Stimulated activated CD4-positive, alpha-beta T cell treated with anti-CD3 and anti-CD28 coated beads, Interleukin-4, amount 100 ng/mL, for 1 hour (primary cell): ENCODE measurements at places on chromosomes 2 and 18.

DNA sequence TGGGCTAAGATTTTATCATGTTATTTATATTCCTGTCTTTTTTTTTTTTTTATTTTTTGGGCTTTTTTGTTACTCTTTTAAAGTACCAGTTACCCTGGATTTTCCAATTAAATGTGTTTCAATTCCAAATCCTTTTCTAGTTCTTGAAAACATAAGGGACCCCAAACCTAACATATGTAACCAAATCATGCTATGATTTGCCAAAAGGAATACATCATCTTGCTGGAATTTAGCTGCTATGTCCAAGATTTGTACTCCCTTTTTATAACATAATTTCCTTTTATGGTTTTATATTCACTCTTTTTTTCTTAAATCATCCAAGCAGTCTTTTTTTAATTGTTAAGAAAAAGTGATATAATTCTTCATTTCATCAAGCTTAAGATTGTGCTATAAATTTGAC, 60.9 kb upstream of the DSEL start:
- no peak for DNase-seq

GRCh38 chr2:20623241-20623640, 27.7 kb downstream of the HS1BP3 start:
- DNase-seq, result no peak

DNA sequence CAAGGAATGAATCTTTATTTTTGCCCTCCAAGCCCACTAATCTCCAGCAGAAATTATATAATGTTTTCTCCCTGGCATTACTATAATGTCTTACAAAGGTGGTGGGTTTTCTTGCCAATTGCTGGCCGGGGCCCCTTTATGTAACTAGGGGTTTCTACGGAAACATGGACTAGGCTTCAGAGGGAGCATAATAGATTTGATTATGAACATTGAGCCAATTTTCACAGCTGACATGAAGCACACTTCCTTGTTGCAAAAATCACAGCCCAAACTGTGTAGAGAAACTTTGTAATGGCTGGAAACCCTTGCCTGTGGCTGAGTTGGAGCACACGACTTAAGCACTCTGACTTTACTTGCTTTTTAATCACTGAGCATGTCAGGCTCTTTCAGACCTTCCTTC, 3.8 kb upstream of the CYRIA start:
- DNase-seq, result no peak

GRCh38 chr18:2794159-2794558, 52.6 kb upstream of the EMILIN2 start:
- DNase-seq, result no peak

DNA sequence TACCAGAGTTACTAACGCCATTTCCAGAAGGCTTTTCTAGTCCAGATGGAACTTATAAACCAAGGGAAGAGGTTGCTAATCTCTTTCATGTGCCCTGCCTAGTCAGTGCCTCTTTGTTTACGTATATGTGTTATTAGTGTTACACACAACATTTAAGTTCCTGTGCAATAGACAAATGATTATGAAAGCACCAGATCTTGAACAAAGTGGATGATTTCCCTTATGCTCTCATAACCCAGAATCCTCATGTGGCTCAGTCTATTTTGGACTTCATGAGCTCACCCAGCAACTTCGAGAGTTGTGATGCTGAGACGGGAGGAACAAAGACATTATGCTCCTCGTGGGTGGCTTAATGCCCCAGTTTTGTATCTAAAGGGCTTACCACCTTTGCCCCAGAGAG, 214.4 kb upstream of the SP5 start:
- DNase-seq, result no peak

DNA sequence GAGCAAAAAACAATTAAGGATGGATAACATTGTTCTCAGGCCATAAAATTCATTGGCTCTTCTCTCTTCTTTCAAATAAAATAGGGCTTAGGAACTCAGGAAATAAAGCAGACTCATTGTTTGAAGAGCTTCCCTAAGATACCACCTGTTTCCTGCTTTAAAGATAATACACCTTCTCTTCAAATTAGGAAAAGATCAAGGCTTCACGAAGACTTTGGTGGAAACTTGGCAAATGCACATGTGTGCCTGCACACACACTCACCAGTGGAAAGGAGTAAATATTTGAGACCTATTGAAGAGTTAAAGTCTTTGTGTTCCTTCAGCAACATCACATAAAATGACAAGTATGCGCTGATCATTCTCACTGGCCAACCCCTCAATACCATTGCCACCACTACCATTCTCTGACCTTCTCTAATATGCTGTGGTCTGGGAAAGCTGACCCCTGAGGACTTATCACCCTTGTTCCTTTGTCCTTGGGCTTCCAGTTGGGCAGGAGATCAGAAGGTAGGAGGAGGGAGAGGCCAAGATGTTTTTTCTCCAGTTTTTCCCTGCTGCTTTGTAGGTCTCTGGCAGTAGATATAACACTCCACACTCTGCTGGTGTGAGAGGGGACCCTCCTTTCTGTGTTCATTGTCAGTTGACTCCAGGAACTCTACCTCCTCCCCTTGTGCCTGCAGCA, 53.5 kb upstream of the SPOPL start:
- DNase-seq, result no peak

GRCh38 chr2:101420623-101421022, 33.3 kb upstream of the CREG2 start:
- no peak for DNase-seq

- DNase-seq, result no peak
These were observed 179.4 kb upstream of the SESTD1 start for GRCh38 chr2:179444056-179444455.

DNA sequence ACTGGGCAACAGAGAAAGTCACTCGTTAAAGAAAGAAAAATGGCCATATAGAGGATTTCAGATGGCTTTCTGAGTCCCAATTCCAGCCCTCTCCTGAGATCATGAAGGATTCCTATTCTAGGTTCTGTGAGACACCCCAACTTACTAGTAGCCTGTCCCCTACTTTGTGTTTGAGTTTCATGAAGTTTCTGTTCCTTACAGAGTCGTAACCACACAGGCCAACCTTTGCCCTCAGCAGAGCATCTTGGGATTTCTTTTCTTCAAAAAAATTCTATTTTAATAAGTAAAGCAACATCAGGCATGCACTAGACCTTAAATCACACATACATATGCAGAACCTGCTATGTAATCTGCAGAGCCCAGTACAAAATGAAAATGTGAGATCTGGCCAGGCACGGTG, 30.4 kb downstream of the TMEM247 start:
- DNase-seq, result no peak

DNA sequence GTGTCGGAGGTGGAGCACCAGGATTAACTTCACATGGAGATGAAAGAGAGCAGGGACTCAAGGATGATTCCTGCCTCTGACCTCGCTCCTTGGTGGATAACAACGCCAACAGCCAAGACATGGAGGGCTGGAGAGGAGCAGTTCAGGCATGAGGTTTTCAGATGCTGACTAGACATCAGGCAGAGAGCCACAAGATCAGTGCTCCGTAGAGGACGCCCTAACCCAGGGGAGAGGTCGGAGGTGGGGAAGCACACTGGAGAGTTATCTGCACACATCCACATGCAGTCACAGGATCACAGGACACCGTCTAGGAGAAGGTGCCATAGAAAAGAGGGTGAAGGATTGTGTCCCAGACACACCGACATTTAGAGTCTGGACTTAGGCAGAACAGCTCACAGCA, 344.3 kb downstream of the EIPR1 start:
- DNase-seq, result no peak

DNA sequence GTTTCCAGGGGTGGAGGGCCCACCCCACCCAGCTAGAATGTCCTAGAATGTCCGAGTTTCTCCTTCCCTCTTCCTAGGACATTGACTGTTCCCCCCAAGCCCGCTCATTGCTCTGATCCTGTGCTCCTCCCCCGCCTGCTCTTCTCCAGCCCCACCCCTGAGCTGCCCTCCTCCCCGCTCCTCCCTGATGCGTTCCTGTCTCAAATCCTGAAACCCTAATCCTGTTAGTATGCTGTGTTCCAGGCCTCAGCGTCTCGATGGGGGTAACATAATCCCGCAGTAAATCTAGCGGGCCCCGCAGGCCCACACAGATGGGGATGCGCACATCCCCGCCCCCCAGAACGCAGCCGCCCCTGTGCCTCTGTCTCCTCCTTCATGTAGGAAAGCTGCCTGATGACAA, 51.3 kb downstream of the NRP2 start:
- no peak for DNase-seq

- no peak for DNase-seq
These were observed 121.2 kb upstream of the SLC35G4 start for GRCh38 chr18:11488175-11488574.

- no peak for DNase-seq
These were observed 88.2 kb downstream of the MTCL1 start for GRCh38 chr18:8793445-8794155.

DNA sequence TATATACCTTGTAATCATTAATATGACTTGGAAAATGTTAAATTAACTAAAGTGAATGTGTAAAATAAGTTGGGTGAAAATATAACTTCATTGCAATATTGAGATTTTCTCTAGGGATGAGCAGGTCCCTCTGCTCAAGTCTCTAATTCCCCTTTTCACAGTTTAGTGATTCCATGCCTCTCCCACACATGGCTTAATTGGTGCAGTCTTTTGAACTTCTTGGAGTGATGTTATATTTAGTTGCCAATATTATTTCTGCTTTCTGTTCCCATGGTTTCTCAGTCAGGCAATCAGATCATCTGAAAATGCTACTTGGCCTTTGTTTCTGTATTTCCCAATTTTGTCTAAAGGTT, 233.7 kb upstream of the SPOPL start:
- no peak for DNase-seq

DNA sequence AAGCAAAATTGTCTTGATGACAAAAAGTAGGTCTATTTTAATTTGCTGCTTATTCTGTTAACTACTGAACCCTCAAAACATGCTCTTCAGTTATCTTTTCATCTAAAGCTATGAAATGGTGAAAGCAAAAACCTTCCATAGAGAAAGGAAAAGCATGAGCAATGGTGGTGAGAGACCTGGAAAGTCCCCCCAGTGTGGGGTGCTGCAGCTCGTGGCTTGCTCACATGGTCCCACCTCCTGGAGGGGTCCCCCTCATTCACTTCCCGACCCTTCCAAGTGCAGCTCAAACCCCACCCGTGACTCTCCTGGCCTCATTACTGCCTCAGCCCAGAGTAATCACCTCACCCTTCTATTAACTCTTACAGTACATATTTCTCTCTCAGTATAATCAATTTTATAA, 301.8 kb upstream of the HNRNPA3 start:
- no peak for DNase-seq

- DNase-seq, result no peak
These were observed 27.6 kb upstream of the UGP2 start for GRCh38 chr2:63814114-63814513.

DNA sequence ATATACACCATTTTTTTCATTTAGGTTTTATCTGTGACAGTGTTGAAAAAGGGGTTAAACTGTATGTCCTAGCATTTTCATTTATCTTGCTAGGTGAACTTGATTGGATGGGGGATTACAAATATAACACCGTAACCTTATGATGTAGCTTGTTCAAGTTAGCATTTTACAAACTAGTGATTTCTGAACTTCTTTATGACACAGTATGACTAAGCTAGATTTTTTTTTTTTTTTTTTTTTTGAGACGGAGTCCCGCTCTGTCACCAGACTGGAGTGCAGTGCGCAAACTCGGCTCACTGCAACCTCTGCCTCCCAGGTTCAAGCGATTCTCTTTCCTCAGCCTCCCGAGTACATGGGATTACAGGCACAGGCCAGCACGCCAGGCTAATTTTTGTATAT, 47.1 kb downstream of the KCMF1 start:
- DNase-seq, result no peak

- no peak for DNase-seq
These were observed 4.4 kb downstream of the TXNDC2 start for GRCh38 chr18:9890196-9890595.

GRCh38 chr18:36706134-36706881, 122.5 kb downstream of the TPGS2 start:
- DNase-seq, result no peak

GRCh38 chr18:23036660-23037201, 98.6 kb upstream of the CABLES1 start:
- no peak for DNase-seq

DNA sequence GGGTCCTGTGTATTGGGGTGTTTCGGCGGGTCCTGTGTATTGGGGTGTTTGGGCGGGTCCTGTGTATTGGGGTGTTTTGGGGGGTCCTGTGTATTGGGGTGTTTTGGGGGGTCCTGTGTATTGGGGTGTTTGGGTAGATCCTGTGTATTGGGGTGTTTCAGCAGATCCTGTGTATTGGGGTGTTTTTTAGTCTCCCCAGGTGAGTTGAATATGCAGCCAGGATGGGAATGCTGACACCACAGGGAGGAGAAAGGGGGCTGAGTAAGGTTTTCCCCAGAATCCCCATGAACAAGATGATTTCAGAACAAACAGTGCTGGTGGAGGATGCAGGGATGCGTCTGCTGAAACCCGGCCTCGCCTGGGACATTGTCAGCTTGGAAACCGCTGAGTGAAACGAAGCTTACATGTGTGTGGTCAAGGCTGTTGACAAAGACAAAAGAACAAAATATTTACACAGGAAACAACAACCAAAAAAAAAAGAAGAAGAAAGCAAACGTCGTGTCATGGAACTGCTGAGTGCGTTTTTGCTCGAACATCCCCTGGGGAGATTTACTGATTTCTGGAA, 88.5 kb upstream of the ODC1 start:
- no peak for DNase-seq

- no peak for DNase-seq
These were observed 175.6 kb downstream of the LAMA1 start for GRCh38 chr18:6941996-6942395.

DNA sequence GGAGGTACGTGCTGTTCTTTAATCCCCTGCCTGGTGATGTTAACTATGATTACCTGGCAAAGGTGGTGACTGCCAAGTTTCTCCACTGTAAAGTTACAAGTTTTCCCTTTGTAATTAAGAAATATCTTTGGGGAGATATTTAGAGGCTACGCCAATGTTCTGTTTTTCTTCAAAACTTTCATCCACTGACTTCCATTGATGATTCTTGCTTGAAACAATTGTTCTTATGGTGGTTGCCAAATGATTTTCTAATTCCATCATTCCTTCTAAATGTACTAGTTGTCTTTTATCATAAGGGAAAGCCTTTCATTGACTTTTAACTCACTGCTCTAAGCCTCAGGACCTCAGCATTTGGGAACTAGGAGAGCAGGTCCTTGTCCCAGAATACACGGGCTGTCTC, 205.5 kb downstream of the SMAD7 start:
- DNase-seq, result no peak

GRCh38 chr2:134365356-134365755, 111.5 kb downstream of the MGAT5 start:
- DNase-seq, result no peak

DNA sequence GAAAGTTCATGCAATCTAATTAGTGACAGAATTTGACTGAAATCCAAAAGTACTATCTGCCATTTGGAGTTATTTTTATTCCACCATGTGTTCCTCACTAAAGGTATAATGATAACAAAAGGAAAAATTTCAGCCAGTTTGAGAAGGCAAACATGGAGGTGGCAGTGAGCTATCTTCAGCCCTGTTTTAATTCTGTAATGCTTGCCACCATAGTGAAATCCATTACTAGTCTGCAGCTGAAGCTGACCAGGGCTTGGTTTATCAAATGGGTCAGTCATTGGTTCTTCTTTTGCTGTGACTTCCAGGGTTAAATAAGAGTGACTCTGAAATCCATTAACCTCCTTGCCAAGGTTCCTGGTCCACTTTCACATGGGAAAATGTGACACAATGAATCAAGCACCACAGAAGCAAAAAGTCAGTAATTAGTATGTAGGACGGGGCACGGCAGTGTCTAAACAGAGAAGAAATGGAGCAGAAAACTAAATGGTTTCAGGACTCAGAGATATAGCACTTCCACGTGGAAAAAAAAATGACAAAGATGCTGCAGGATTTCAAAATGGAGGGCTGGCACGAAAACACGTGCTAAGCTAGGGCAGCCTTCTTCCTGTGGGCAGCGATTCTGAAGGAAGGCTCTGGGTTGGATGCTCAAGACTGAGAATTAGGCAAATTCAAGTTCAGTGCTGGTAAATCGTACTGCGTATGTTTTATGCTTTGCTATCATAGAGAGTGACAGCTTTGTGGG, 87.2 kb downstream of the EPHA4 start:
- DNase-seq, result no peak
